ENCODE measurements at places on chromosomes 3 and 15.
A peak's percentile ranks its signal among the peaks of the same experiment; 100 is the strongest.

DNA sequence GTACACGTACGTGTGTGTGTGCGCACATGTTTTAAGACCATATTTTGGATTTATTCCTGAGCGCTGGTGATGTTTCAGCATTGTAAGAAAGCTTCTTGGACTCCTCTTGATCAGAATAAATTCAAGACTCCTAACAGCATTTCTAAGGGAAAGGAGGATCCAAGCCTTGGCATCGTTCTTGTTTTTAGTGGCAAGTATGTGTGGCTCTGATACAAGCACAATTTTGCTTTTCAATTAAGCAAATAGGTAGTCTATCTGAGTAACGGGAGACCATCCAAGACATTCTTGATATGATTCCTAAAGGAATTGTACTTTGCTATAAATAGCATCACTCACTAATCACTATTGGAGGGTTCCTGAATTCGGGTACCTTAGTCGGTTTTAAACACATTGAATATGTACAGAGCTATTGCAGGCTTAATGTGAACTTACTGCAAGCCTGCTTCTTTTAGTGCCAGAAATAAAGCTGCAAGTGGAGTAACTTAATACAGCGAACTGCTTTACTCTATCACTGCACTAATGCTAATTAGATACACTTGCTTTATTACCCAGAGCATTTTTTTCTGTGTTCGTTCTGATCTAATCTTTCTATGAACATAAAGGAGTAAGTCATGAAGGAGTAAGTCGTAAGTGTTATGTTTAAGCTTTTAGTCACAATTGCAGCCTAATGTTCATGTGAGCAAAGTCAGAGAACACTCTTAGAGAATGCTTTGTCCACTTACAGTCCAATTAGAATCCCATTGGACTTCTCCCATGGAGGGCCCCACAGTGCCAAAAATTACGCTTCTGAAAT is 186.3 kb downstream of the MCTP2 start:
- no peak for DNase-seq

DNA sequence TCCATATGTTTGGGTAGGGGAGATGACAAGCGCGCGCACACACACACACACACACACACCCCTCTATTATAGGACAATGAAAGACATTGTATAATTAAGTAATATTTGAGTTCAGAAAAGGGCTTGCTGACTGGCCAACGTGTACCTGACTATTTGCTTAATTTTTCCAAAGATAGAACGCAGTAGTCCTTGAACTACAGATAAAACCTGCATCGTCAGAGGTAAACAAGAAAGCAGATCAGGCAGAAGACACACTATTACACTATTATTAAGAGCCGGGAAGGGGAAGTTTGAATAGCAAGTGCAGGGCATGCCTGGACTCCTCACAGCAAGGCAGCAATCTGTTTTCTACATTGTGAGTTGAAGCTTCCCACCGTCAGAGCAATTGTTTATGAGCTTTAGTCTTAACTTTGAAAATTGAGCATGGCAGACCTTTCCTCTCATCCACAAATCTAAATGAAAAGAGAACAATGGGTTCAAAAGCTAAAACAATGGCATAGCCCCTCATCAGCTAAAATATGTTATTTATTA is 427.7 kb downstream of the GABRG3 start:
- DNase-seq: no peak

- no peak for DNase-seq
These were observed 11.4 kb upstream of the HDGFL3 start for GRCh38 chr15:83219026-83219425.

- peak; percentile 83 for DNase-seq
These were observed 7.3 kb upstream of the ZNF592 start for GRCh38 chr15:84741121-84741520.

GRCh38 chr15:78797951-78798350 is 13.3 kb downstream of the ADAMTS7 start:
- DNase-seq: no peak

GRCh38 chr3:45959201-45959600 is 15.9 kb downstream of the CXCR6 start:
- DNase-seq: no peak

GRCh38 chr3:159536876-159537275 is 451.8 kb upstream of the IL12A start:
- no peak for DNase-seq

DNA sequence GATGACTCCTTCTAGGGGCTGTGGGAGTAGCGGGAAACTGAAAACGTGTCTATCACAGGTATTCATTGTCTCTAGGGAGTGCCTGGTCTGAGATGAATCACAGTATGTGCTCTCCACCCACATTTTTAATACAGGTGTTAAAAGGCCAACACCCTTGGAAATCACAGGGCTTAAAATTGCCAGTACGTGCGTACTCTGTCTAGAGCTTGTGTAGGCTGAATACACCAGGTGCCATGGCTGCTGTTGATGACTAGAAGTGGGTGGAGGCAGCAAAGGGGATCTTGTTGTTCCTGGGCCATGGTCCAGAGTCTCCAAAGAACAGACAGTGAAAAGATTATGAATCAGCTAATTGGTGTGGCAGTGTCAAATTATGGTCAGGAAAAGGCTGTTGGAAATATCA is 35.1 kb upstream of the P3H2 start:
- DNase-seq: peak; percentile 67

- DNase-seq: no peak
These were observed 281.0 kb upstream of the TBL1XR1 start for GRCh38 chr3:177478170-177478867.

DNA sequence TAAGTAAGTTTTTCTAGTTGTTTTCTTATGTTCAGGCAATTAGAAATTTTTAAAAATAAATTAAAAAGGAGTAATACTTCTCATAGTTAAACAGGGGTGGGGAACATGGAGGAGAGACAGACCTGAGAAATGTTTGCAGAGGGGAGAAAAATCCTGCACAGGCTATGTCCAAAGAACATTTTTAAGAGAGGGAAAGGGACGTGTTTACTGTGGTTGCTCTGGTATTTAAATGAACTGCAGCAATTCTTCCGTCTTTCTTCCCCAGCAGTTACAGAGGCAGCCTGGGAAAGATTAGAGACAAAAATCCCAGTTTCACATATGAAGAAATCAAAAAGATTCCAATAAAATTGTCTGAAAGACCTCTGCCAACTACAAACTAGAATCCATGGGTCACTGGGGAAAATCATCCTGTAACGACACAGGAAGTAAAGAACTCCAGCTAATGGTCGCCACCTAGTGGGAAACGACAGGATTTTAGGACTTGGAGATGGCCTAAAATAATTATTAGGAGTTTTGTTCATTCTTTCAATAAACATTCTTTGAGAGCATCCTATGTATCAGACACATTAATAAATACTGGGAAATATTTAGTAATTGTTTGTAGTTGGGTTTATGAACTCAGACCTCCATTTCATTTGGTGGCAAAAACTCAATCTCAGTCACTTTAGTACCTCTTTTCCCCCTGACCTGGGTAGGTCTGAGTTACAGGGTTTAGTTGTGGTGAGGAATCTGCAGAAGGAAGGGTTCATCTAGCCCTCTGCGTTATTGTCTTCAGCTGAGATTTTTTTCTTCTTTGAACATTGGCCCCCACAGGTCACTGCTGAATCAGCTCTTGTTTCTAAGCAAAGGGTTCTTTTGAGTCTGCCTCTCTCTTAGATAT is 69.9 kb upstream of the GOLIM4 start:
- peak; percentile 81 for DNase-seq

DNA sequence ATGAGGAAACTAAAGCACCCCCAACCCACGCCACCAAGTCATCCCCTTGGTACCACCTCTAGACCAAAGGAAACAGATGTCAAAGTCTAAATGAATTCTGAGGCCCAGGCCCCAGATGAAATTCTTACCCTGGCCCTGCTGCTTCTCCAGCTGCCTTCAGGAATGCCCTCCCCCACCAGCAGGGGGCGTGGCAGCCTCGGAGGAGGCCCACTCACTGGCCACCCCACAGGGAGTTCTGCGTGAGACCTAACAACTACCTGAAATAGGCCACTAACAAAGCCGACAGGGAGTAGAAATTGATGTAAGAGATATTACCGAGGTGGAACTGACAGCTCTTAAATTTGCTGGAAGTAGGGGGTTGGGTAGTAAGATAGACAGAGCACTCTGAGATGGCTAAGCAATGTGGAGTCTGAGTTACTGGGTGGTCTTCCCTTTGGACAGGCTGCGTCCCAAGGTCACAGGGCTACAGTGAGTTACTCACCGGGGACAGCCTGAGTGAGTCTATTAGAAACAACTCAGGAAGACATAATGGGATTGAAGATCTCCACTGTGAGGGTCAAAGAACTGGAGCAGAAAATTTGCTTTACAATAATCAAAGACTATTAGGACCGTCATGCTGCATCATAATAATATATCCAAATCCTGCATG is 240.7 kb downstream of the SHOX2 start:
- DNase-seq: peak; percentile 44

GRCh38 chr3:197408177-197408957 is 110.0 kb upstream of the DLG1 start:
- DNase-seq: no peak

- DNase-seq: no peak
These were observed 269.2 kb upstream of the CNTN3 start for GRCh38 chr3:74883690-74884089.

- DNase-seq: no peak
These were observed 5.1 kb upstream of the TM6SF1 start for GRCh38 chr15:83102346-83102745.

DNA sequence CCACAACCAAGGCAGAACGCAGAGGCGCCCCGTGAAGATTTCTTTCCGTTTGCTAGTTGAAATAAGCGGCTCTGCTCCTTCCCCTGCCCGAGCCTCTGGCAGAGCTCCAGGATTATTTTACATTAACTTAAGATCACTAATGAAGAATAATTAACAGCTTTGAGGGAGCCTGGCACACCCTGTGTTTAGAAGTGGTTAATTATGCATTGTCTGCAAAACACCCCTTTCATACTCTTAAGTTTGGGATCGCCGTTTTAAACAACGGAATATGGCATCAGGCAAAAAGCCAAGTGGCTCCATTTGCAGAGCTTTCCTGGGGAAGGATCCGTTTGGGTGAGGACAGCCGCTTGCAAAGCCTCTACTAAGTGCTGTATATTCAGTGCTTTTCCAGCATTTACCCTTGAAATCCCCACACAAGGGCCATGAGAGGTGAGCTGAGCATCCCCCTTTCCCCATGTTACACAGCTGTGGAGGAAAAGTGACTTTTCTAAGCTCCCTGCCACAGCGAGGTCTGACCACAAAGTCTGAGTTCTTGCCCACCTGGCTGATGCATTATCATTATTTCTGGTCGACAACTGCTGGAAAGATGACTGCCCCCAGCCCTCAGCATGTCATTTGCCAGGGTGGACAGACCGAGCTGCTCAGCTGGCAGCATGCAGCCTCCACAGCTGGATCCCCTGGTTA is 33.9 kb downstream of the IQSEC1 start:
- no peak for DNase-seq

DNA sequence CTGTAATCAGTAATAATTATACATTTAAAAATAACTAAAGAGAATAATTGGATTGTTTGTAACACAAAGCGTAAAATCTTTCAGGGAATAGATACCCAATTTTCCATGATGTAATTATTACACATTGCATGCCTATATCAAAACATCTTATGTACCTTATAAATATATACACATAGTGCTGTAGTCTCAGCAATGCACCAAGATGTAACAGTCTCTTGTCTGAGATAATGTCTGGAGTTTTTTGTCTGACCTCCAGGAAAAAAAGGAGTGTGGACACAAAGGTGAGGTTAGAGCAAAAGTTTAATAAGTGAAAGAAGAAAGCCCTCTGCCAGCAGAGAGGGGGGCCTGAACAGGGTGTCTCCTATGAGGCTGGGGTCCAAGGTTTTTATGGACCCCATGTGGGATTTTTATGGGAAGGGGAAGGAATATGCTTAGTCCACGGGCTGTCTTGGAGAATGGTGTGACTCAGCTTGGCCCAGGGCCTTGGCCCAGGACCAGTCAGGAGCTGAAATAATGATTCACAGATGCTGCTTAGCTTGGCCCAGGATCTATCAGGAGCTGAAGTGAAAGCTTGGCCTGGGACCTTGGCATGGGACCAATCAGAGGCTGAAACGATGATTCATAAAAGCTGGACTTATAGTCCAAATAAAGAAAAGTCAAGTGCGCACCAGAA is 545.0 kb downstream of the ZPLD1 start:
- DNase-seq: peak; percentile 29

GRCh38 chr3:180176059-180176458 is 139.3 kb upstream of the PEX5L start:
- no peak for DNase-seq

DNA sequence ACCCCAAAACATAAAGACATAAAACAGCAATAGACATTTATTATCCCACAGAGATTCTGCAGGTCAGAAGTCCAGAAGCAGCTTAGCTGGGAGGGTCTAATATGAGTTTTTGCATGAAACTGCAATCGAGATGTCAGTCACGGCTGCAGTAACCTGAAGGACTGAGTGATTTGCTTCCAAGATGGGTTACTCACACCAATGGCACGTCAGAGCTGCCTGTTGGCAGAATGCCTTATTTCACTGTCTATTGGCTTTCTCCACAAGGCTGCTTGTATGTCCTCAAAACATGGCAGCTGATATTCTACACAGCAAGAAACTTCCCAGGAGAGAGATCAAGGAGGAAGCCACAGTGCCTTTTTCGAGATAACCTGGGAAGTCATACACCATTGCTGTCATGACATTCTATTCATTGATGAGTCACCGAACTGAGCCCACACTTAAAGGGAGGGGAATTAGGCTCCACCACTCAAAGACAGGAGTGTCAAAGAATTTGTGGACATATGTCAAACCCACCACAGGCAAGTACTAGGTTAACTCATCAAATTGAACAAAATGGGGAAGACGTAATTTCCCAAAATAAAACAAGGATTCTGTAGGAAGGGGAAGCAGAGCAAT is 122.2 kb downstream of the SYNPR start:
- DNase-seq: no peak

All from colonic mucosa (tissue), 4 donors.